Chondrocyte (in vitro differentiated cells): ENCODE measurements at places on chromosomes 7 and 10. TPM values are rescaled to one million over a fixed set of nuclear protein-coding genes. Genes with fewer than 3 reads are reported as not detected.

DNA sequence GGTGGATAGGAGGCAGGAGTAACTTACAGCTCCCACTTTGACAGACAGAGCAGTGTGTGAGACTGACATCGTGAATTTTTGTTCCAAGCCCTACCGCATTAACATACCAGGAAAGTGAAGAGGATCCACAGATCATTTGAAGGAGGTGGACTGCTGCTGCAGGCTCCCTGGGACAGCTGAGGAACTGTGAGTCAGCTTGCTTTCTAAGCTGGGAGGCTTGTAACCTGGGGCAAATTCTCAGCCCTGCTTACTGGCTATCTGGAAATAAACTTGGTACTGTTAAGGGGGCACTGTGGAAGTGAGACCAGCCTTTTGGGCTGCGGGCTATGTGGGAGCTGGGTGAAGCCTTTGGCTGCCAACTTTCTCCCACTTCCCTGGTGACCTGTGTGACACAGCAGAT is 1202.5 kb downstream of the DNAJB9 start:
- no peak overlapping the region for H3K27ac ChIP-seq
- no peak overlapping the region for H3K4me3 ChIP-seq
- H3K36me3 ChIP-seq = no peaks in the 10 kb centered on the region

- H3K36me3 ChIP-seq = no peaks in the 10 kb centered on the region
- DNase-seq = no peak
- no peak overlapping the region for H3K4me3 ChIP-seq
- peaks cover 9% of the 10 kb centered on the region for H3K27me3 ChIP-seq
- H3K4me1 ChIP-seq = peaks cover 27% of the 10 kb centered on the region
- H3K27ac ChIP-seq = no peak overlapping the region
Observed at GRCh38 chr10:24206334-24206733, 2.6 kb upstream of the KIAA1217 start.

DNA sequence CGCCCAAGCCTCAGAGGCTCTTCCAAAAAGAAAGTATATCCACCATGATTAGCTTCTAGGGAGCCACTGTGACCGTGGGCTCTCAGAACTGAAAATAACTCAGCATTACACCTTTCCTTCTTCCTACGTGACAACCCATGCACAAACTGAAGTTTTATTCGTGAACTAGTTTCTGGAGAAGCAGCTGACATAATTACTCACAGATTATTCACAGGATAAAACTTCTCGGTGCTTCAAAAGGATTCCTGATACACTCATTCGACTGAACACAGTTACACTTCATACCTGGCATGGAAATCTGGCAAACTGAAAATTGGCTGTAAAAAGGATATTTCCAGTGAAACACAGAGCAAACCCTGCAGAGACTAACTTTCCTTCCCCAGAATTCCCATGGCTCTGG is 139.2 kb upstream of the PTER start:
- DNase-seq = no peak
- no peaks in the 10 kb centered on the region for H3K36me3 ChIP-seq
- no peaks in the 10 kb centered on the region for H3K4me1 ChIP-seq
- H3K4me3 ChIP-seq = no peak overlapping the region
- H3K27me3 ChIP-seq = peaks cover 24% of the 10 kb centered on the region

DNA sequence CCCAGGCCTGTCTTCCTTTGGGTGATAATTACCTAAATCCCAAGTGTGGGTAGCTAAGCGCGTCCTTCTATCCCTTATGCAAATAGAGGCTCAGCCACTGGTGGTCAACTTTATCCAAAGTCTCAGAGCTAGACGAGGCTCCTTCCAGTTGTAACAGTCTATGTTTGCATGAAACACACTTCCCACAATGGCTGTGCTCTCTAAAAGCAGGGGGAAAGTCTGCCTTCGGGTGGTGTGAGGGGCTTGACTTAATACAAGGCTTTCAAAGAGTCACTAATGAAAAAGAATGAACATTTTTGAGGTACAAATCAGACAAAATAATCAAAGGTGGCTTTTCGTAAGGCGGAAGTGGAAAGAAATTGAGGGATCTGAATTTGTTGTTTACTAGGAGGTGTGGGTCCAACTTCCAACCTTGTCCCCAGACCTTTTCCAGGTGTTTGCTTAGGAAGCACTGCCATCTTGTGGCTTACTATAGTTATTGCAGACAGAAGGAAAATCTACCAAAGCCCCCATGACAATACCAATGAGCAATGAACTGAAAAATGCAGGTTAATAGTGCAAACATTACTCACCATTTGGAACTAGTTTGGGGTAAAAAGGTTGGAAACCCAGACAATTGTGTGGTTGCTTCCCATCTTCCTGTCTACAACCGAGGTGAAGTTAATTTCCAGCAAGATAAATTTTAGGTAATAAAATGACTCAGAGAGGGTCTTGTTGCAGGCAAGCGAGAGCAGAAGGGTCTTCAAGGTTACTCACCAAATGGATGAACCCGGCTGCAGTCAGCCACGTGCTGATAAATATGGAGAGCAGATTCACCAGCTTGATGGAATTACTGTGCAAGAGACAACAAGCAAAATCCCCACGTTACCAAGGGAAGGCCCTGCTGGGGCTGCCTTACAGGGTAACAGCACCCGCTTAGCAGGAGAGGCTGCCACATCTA is 525.7 kb downstream of the KCNMA1 start:
- peaks cover 12% of the 10 kb centered on the region for H3K36me3 ChIP-seq
- H3K27me3 ChIP-seq = no peaks in the 10 kb centered on the region

GRCh38 chr10:7819121-7819460 is 786 bp downstream of the TAF3 start:
- peaks cover 17% of the 10 kb centered on the region for H3K4me1 ChIP-seq
- H3K36me3 ChIP-seq = no peaks in the 10 kb centered on the region
- no peak for DNase-seq
- H3K4me3 ChIP-seq = peak overlapping the region; percentile 94
- H3K27ac ChIP-seq = peak overlapping the region; percentile 84

- no peaks in the 10 kb centered on the region for H3K27me3 ChIP-seq
- peaks cover 20% of the 10 kb centered on the region for H3K36me3 ChIP-seq
- no peaks in the 10 kb centered on the region for H3K4me1 ChIP-seq
Observed at GRCh38 chr7:1972744-1973143, 260.0 kb downstream of the MAD1L1 start.

- no peak overlapping the region for H3K4me3 ChIP-seq
- peaks cover 5% of the 10 kb centered on the region for H3K36me3 ChIP-seq
- DNase-seq = no peak
- peaks cover 15% of the 10 kb centered on the region for H3K4me1 ChIP-seq
Observed at GRCh38 chr10:35854661-35855060, 212.6 kb upstream of the FZD8 start.

GRCh38 chr10:8316284-8316683 is 261.8 kb downstream of the GATA3 start:
- no peak overlapping the region for H3K4me3 ChIP-seq
- H3K27ac ChIP-seq = no peak overlapping the region
- DNase-seq = no peak
- no peaks in the 10 kb centered on the region for H3K4me1 ChIP-seq
- H3K27me3 ChIP-seq = peaks cover 3% of the 10 kb centered on the region

- H3K4me1 ChIP-seq = peaks cover 8% of the 10 kb centered on the region
- H3K4me3 ChIP-seq = no peak overlapping the region
- no peak overlapping the region for H3K27ac ChIP-seq
- H3K36me3 ChIP-seq = no peaks in the 10 kb centered on the region
- no peak for DNase-seq
- peaks cover 11% of the 10 kb centered on the region for H3K27me3 ChIP-seq
Observed at GRCh38 chr10:121205625-121206024, 354.5 kb downstream of the WDR11 start.

- no peak overlapping the region for H3K27ac ChIP-seq
- H3K27me3 ChIP-seq = peaks cover 15% of the 10 kb centered on the region
- H3K4me3 ChIP-seq = no peak overlapping the region
- no peaks in the 10 kb centered on the region for H3K4me1 ChIP-seq
- no peak for DNase-seq
Observed at GRCh38 chr7:31545549-31545948, 31.7 kb downstream of the ITPRID1 start.

DNA sequence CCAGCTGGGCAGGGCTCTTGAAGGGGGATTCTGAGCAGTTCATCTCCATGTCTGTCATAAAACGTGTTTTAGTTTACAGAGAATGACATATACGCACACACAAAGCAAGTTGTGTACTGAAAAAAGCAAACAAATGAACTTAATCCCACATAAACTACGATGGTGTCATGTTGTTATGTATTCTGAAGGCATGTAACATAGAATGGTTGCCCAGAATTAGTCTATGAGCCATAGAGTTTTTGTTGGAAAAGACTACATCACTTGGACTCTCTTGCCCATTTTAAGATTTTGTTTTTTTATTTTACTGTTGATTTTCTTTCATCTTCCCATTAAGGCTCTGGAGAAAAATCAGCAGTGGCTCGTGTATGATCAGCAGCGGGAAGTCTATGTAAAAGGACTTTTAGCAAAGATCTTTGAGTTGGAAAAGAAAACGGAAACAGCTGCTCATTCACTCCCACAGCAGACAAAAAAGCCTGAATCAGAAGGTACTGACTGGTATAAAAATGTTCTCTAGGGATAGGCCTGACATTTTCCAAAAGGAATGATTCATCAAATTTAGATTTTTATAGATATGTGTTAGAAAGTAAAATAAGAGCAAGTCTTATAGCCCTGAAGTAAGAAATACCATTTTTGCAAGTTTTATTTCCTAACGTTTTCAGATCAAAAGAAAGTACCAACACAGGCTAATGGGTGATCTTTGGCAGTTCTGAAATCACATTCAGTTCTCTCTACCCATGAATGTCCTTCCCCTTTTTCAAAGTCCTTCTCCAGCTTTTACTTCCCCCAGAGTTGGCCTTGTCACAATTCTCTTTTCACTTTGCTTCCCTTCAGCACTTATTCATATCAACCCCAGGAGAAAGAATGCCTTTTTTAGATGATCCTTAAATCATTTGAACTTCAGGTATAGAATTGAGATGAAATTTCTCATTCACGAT is 18.9 kb downstream of the CEP55 start:
- DNase-seq = no peak
- peaks cover 29% of the 10 kb centered on the region for H3K4me1 ChIP-seq
- peak overlapping the region; percentile 92 for H3K27ac ChIP-seq
- H3K36me3 ChIP-seq = peaks cover 4% of the 10 kb centered on the region

- H3K27me3 ChIP-seq = peaks cover 17% of the 10 kb centered on the region
- no peak overlapping the region for H3K27ac ChIP-seq
- no peak overlapping the region for H3K4me3 ChIP-seq
- H3K36me3 ChIP-seq = no peaks in the 10 kb centered on the region
- no peaks in the 10 kb centered on the region for H3K4me1 ChIP-seq
Observed at GRCh38 chr7:148437043-148437442, 153.5 kb upstream of the C7orf33 start.

DNA sequence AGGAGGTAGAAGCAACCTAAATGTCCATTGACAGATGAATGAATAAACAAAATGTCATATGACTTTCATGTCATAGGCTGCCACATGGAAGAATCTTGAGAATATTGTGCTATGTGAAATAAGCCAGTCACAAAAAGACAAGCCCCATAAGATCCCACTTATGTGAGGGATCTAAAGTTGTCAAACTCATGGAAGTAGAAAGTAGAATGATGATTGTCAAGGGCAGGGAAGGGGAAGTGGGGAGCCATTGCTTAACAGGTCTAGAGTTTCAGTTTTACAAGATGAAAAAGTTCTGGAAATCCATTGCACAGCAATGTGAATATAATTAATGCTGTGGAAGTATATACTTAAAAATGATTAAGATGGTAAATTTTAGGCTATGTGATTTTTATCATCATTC is 229.3 kb upstream of the KMT2E start:
- H3K36me3 ChIP-seq = no peaks in the 10 kb centered on the region
- no peak overlapping the region for H3K27ac ChIP-seq
- no peaks in the 10 kb centered on the region for H3K4me1 ChIP-seq
- no peak overlapping the region for H3K4me3 ChIP-seq

GRCh38 chr10:113445736-113446135 is 107.1 kb upstream of the HABP2 start:
- H3K27ac ChIP-seq = no peak overlapping the region
- no peak overlapping the region for H3K4me3 ChIP-seq
- H3K4me1 ChIP-seq = no peaks in the 10 kb centered on the region
- no peak for DNase-seq
- peaks cover 30% of the 10 kb centered on the region for H3K27me3 ChIP-seq
- no peaks in the 10 kb centered on the region for H3K36me3 ChIP-seq

SLC39A12 gene
- not detected in 3 replicates for total RNA-seq

ASNS gene
- 28.4 to 238 TPM (median 216 TPM) in 3 replicates for total RNA-seq

GIMAP7 gene
- total RNA-seq = not detected in 3 replicates

ASZ1 gene
- not detected in 3 replicates for total RNA-seq

PEX1 gene
- 9.9 to 17.0 TPM (median 11.6 TPM) in 3 replicates for total RNA-seq

NOD1 gene
- total RNA-seq = 6.0 to 8.2 TPM (median 6.6 TPM) in 3 replicates

PNLIP gene
- not detected in 3 replicates for total RNA-seq

TACC2 gene
- total RNA-seq = 36.2 to 60.7 TPM (median 56.6 TPM) in 3 replicates

NFE2L3 gene
- total RNA-seq = 0.17 to 0.79 TPM (median 0.52 TPM) in 3 replicates

MBL2 gene
- total RNA-seq = not detected in 3 replicates

ZNF107 gene
- total RNA-seq = 1.7 to 3.3 TPM (median 1.9 TPM) in 3 replicates

OGDH gene
- total RNA-seq = 80.0 to 128 TPM (median 83.7 TPM) in 3 replicates
